ENCODE measurements at places on chromosomes 6 and 20. TPM values are rescaled to one million over a fixed set of nuclear protein-coding genes. Genes with fewer than 3 reads are reported as not detected.

Gene MEI4
- not detected for total RNA-seq

Gene MACROD2
- 0.11 TPM for total RNA-seq

Gene RAB22A
- total RNA-seq = 23.3 TPM

DNA sequence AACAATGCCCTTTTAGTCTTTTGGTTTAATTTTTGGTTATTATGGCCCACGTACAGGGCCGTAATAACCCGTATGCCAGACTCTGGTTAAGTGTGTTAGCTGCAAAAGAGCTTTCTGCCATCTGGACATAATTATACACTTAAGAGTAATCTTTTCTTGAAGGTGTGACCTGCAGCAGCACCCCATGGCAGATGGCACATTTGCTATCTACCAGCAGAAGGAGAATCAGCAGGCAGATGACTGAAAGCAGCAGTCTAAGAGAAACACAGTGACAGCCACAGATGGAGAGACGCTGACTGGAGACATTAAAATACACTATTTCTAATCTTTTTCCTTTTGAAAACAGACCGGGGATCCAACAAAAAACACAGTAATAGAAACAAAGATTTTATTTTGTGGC lies 18.7 kb downstream of the ASF1A start:
- DNase-seq = no peak

GRCh38 chr6:160950507-160950906 lies 41.1 kb upstream of the MAP3K4 start:
- no peak for DNase-seq

GRCh38 chr6:149864578-149865535 lies 698 bp upstream of the LRP11 start:
- DNase-seq = peak; percentile 76

- DNase-seq = no peak
These were observed 19.9 kb downstream of the NRN1 start for GRCh38 chr6:5986861-5987260.

DNA sequence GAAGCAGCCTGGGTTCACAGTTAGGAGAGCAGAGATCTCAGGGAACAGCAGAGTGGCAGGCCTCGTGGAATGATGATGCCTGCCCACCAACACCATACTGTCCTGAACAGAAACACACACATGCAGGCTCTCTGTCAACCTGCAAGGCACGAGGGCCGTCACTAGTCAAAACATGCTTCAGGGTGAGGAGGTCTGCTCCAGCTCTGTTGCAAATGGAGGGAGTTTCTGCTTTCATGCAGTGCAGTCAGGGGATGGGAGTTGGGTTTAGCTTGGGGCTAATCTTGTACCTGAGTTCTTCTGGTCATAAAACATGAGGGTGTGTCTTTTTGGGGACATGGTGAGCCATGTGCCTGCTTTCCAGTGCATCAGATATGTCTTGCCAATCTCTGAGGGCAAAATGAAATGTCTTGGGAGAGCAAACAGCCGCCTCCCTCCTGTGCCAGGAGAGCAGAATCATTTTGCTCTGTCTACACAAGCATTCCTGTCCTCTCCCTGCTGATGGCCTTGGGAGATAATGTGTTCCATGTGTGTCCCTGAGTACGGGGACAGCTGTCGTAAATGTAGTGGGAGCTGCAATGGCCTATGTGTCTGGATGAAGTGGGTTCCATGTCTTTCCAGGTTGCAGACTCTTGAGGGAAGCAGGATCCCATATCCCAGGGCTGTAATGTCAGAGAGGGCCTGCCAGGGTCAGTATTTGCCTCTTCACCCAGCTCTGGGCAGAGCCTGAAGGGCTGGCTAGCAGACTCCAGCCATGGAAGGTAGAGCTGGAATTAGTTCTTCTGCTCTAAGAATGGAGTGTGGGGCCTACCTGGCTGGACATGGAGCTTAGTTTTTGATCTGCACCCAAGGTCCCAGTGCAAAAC lies 40.6 kb downstream of the MAFB start:
- DNase-seq = no peak

GRCh38 chr6:168136001-168136400 lies 57.0 kb upstream of the FRMD1 start:
- no peak for DNase-seq

DNA sequence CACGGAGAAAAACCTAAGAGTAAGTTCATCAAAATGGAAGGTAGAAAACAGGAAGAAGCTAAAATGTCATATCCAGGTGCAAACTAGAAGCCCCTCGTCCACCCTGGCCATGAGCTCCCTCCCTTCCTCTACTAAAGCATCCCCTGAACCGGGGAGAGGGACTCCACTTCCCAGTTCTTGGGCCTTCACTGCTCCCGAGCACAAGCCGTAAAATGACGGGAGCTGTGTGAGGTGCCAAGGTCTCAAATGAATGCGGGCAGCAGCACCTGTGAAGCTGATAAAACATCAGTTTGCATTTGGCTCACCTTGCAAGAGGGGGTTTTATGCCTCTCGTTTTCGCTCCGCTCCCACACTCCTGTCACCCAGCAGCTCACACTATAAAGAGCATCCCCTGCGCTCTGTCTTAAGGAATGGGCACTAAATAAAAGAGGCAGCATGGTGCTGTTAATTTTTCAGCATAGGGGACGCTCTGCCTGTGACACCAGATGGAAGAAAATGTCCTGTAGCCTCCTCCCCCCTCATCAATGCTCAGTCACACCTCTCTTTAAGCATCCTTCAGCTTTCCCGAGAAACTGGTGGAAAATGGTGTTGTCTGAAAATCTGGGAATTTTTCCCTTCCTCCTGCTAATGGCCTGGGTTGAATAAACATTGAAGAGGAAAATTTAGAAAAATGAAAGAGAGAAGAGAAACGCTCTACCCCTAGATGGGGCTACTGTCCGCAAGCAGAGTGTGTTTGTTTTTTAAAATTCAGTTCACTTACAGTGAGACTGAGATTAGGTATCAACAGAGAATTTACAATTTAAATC lies 563.0 kb upstream of the AGPAT4 start:
- no peak for DNase-seq

DNA sequence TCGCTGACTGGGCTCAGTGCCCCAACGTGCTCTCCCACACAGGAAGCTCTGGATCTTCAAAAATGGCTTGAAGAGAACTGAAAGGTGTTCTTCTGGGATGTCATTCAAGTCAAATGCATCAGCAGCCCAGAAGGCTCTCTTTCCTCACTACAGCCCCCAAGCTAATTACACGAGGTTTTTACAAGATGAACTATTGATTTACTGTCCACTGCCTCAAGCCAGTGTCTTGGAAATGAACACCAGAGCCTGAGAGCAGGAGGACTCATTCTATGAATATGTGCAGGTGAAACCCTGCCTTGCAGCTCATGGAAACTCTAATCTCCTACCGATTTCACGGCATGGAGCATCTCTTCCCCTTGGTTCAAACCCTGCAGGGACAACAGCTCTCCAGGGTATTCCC lies 98.9 kb upstream of the CST7 start:
- no peak for DNase-seq

DNA sequence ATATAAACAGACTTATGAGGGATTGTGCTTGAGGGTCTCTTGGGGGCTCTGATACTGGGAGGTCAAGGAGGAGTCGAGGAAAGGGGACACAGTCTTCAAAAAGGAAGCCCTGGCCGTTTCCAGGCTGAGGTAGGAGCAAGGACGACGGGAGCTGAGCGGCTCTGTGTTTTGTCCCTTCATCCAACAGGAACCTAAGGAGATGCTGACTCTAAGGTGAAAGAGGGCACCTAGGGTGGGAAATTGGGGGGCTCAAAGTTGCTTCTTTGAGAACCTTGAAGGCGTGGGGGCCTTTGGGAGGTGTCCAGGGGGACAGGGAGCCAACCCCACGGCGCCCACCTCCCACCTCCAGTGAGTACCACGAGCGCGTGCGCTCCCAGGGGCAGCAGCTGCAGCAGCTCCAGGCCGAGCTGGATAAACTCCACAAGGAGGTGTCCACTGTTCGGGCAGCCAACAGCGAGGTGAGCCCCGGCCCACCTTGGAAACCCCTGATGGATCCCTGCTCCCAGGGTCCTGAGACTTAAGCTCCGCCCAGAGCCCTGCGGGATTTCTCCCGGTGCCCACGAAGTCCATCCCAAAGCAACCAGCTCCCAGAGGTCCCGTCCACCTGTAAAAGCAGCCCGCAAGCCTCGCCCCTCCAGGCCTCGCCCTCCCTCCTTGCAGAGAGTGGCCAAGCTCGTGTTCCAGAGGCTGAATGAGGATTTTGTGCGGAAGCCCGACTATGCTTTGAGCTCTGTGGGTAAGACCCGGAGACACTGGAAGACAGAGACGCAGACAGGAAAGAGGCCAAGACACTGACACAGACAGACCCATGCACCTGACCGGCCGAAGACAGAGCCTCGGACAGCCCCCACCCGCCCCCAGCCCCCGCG lies 2.9 kb downstream of the SPAG4 start:
- peak; percentile 6 for DNase-seq

DNA sequence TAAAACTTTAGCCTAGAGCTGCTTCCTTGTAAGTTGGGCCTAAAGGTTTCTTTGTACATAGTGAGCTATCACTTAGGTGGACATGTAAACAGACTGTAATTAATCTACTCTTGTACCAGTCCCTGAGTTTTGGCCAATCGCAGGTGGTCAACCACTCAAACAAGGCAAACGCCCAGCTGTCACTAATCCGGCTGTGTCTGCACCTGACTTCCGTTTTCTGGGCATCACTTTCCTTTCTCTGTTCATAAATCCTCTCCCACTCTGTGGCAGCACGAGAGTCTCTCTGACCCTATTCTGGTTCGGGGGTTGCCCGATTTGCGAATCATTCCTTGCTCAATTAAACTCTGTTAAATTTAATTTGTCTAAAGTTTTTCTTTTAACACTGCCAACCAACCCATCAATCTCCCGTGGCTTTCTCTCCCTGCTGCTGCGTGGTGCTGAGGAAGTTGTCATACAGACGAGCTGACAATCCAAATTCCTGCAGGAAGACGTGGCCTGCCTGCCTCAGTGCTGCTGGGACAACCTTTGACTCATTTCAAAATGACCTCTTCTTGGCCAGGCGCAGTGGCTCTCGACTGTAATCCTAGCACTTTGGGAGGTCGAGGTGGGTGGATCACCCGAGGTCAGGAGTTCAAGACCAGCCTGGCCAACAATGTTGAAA lies 206.3 kb downstream of the QKI start:
- DNase-seq = no peak

DNA sequence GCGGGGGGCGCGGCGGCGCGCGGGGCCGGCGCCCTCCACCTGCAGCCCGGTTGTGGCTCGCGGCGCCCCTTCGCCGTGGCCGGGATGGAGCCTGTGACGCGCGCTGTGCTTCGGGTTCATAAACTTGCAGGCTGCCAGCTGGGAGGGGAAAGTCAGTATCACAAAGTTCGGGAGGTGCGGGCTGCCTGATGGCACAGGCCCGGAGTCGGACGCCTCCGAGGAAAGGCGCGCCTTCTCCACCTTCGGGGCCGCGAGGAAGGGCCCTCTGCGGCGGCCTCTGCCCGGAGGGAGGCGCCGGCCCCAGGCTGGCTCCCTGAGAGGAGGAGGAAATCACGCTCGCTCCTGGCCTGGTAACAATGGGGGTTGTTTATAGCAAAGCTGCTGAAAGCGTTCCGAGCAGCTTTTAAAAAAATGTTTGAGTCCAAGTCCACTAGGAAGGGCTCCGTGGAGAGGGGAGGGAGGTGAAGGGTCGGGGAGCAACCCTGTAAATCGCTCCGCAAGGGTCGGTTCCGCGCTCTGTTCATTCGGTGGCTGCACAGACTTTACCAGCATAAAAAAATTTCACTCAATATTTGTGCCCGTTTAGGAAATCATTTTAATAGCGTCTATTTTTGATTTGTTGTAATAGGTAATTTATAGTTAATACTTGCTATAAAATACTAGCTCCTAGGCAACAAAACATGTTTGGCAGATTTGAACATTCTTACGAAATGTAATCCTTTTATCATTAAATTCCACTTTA lies 1.0 kb downstream of the AFDN start:
- DNase-seq = peak; percentile 17

DNA sequence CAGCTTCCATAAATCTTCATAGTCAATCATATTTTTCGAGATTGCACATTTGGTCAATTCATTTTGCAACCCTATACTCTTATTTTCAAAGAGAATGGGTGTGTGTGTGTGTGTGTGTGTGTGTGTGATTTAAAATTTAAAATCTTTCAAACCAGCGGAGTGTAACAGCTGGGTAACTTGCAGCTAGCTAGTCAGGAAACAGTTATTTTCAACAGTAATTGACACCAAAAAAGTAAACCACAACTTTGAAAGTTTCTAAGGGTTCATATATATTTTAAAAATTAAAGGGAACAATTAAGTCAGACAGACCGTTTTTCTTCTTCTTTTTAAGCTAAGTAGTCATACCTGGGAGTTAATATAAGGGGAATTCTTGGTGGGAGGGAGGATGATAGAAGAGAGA lies 57.0 kb downstream of the PRR18 start:
- no peak for DNase-seq

DNA sequence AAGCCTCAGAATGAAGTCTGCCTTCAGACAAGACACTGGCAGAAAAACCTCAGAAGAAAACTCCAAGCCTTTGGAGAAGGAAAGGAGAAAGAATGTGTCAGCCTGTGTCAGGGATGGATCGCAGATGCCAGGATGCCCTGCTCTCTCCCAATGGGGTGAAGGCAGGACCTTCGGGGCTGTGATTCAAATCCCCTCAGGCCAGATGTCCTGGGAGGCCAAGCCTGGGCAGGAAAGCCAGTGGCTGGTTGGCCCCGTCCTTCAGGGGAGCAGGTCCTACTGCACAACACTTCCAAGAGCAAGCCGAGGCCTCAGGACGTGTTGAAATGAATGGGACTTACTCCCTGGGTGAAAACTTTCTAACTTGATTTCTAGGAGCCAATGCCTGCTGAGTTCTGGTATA lies 36.5 kb downstream of the GJA10 start:
- no peak for DNase-seq

GRCh38 chr6:133047065-133047665 lies 194.0 kb upstream of the EYA4 start:
- no peak for DNase-seq

- DNase-seq = peak; percentile 73
These were observed 66.1 kb downstream of the B4GALT5 start for GRCh38 chr20:49647550-49647949.

DNA sequence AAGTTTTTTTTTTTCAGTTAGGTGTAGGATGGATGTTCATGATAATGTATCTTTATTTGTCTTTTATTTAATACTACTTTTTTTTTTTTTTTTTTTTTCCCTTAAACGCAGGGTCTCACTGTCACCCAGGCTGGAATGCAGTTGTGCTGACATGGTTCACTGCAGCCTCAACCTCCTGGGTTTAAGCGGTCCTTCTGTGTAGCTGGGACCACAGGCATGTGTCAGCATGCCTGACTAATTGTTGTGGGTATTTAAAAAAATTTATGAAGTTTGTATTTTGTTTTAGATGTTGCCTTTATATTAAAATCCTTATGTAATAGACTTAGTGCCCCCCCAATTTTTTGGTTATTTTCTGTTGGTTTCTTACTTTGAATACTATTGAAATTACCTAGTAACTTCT lies 42.6 kb downstream of the NCOA3 start:
- peak; percentile 67 for DNase-seq
